ENCODE measurements at places on chromosomes 6 and 20.
A peak's percentile ranks its signal among the peaks of the same experiment; 100 is the strongest.

DNA sequence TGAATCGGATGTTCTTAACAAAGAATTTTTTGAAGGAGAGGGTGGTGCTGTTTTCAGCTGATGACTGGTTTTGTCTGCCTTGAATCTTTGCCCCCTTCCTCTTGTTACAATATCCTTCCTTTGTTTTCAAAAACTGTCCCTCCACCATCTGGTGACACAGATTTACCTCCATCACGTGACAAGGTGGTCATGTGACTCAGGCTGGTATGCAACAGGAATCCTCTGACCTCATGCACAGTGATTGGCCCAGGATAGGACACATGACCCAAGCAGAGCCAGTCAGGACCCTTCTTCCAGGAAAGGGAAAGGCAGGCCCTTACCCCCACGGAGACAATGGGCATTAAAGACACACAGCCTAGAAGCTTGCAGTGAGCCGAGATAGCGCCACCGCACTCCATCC is 84.7 kb upstream of the MC3R start:
- DNase-seq: no peak

GRCh38 chr6:85458184-85458583 is 8.3 kb downstream of the NT5E start:
- no peak for DNase-seq

DNA sequence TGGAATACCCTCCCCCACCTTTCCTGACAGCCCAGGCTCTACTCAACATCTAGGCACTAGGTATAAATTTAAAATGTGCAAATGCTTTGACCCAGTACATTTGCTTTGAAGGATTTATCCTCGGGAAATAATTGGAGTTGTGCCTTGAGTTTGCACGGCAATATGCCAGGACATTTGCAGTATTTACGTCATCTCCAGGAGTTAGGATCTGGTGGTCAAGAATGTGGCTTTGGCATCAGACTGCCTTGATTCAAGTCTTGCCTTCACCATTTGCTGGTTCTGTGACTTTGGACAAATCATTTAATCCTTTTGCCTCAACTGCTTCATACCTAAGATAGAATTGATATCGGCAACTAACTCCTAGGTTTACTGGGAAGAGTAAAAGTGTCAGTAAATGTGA is 169.6 kb downstream of the PLCB1 start:
- no peak for DNase-seq

- DNase-seq: no peak
Observed at GRCh38 chr6:91653895-91654294, 1067.0 kb upstream of the MAP3K7 start.

GRCh38 chr20:60263725-60264709 is 305.8 kb downstream of the CDH26 start:
- no peak for DNase-seq

DNA sequence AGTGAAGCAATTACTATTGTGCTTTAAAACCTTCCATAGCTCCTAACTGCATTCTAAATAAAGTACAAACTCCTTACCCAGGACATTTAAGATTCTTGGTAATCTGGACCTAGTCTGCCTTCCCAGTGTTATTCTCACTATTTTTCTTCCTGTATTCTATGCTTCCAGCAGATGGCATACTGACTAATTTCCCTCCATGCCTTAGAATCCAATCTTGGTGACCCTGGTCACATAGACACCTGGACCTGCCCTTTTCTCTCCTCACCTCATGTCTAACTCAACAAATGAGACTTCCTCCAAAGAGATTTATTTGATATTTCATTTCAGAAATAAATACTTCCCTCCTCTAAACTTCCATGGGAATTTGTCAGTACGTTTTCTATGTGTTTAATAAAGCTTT is 25.8 kb downstream of the ROS1 start:
- no peak for DNase-seq

DNA sequence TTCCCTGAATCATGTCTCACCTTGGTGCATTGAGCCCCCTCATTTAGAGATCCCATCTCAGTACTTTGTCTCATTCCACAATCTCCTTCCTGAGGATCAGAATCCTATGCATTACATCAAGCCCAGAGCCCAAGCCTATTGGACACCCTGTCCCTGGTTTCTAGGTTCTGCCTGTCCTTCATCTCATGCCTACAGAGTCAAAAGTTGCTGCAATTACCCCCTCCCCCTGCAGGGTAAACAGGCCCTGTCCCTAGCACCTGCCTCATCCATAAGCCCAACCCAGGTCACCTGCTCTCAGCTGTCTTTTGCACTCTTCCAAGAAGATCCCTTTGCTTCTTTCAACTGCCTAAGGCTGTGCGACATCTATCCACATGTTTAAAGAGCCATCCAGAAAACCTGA is 93.9 kb downstream of the SPTLC3 start:
- no peak for DNase-seq

DNA sequence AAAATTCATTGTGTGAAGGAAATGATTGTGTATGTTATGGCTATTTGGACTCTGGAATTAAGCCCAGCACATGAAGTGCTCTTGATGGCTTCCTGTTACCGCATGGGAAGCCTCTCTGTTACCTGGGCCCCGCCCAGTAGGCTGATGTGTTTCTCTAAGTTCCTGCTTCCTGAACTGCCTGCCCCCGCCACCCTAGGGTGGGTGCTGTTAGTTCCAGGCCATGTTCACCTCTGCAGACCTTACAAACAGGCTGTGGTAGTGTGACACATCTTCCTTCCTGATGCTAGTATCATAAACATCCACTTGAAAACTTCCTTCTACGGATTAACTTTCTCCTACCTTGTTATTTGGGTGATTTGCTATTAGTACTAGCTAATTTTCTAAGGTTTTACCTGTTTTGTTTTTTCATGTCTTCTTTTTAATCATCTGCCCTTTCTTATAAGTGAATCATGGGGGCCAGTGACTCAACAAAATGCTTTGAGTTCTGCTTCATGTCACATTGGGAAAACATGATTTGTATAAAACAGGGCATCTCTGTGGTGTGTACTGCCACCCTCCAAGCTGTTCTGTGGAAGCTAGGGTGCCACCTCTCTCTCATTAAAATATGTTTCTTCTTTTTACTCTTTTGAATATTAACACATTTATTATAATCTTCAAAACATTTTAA is 40.6 kb downstream of the SH3BGRL2 start:
- no peak for DNase-seq

GRCh38 chr20:2748551-2749342 is 51.7 kb downstream of the CPXM1 start:
- DNase-seq: no peak

GRCh38 chr6:163599136-163599535 is 184.6 kb downstream of the QKI start:
- no peak for DNase-seq

GRCh38 chr6:34243131-34243771 is 5.6 kb downstream of the SMIM29 start:
- no peak for DNase-seq

DNA sequence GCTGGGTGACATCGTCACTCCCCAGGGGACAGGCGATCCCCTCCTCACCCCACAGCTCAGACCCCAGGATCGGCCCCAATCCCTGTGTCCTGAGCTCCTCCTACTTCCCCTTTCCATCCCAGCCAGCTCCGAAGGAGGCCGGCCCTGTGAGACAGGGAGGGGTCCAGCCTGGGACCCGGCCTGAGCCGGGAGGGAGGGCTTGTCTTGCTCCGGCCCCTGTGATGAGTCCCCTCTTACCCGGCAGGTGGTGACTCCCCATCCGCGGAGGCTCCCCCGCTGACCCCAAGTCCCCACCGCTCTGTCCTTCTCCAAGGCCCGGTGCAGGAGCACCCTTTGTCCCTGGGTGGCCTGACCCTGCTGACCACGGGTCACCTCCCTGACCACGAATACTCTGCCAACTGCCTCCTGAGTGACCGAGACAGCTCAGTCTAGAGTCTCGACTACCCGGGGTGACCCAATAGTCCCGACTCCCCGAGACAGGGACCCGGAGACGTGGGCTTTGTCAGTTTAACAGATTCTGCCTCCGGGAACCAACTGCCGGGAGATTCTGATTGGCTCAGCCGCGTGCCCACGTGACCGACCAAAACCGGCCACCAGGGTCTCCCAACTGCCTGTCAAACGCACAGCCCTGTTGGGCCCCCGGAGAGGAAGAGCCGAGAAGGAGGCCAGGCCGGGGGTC is 187.4 kb upstream of the PROKR2 start:
- DNase-seq: peak; percentile 10

- DNase-seq: no peak
Observed at GRCh38 chr6:50270415-50270814, 220.7 kb upstream of the DEFB112 start.

- DNase-seq: no peak
Observed at GRCh38 chr6:169884158-169884557, 132.7 kb downstream of the ERMARD start.

GRCh38 chr6:151098166-151098565 is 141.6 kb upstream of the AKAP12 start:
- DNase-seq: no peak

DNA sequence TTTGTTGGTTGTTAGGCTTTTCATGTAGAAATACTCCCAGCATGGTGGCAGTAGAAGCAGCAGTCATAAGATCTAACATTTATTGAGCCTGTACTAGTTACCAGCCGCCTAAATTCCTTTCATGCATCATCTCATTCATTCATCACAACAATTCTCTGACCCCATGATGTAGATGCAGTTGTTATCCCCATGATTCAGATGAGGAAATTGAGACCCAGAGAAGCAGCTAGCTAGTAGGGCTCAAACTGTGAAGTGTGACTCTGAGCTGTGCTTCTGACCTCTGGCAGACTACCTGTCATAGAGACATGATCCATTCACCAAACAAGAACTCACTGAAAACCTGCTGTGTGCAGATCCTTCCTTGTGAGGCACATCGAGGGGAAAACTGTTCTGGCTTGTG is 16.9 kb downstream of the RREB1 start:
- DNase-seq: no peak

DNA sequence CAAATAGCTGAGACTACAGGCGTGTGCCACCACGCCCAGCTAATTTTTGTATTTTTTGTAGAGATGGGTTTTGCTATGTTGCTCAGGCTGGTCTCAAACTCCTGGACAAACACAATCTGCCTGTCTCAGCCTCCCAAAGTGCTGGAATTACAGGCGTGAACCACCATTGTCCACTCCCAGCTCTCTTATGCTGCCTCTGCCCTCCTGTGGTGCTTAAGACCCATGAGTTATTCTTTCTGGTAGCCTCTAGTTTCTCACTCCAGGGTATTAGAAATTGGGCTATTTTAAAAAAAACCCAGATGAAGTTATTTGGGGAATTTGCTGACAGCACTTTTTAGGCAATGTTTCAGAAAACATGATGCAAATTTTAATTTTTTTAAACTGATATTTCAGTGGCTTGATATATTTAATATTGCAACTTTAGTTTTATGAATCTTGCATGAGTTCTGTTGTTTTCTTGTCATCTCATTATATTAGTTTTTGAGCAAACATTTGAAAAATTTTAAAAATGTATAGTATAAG is 114.0 kb upstream of the FOXO3 start:
- DNase-seq: no peak

DNA sequence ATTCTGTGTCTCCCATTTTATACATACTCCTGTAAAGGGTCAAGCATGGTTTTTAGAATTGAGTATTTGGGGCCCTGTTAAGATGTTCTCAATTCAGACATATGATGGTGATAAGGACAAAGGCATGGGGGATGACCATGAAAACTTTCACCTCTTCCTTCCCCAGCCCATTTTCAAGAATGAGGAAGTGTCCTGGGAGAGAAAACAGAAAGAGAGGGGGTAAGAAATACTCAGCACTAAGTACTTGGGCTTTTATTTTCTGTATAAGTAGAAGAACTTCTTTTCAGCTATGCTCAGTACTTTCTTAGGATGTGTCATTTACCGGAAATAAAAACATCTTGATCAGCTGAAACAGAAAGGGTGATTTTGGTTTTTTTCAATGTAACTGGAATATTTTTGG is 10.9 kb upstream of the MBOAT1 start:
- DNase-seq: no peak

DNA sequence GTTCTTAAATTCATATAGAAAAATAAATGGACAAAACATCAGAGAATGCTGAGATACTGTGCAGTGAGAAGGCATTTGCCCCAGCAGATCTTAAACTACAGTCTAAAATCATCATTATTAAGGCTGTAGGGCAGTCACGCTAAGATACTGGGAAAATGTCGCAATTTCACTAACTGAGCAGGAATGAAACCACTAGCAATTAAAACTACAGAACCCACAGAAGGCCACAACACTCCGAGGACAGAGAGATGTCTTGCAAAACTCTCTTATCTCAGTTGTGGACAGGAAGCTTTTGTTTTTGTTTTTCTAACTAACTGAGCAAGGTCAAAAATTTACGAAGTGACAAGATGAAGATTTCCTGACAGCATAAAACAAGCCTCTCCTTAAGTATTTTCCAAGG is 18.2 kb downstream of the GNAS-AS1 start:
- no peak for DNase-seq

DNA sequence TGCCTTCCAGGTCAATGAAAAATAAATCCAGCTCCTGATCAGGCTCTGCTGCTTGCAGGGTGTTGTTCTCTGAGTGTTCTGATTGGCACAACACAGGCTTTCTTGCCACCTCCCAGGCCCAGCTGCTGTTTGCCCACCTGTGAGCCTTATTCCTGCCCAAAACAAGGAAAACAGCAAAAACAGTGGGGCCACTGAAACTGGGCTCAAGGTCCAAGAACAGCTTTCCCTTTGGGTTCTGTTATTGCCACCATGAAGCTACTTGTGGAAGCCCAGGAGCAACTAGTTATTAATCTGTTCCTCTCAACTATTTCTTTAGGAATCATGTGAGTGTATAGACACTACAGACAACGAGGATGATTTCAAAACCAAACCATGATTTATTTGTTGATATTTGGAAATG is 159.1 kb downstream of the PLCB1 start:
- DNase-seq: no peak

All from fibroblast of skin of left quadriceps (primary cell).